Activated CD4-positive, CD25-positive, alpha-beta regulatory T cell (primary cell): ENCODE measurements at places on chromosomes 5 and 9.
A peak's percentile ranks its signal among the peaks of the same experiment; 100 is the strongest.

DNA sequence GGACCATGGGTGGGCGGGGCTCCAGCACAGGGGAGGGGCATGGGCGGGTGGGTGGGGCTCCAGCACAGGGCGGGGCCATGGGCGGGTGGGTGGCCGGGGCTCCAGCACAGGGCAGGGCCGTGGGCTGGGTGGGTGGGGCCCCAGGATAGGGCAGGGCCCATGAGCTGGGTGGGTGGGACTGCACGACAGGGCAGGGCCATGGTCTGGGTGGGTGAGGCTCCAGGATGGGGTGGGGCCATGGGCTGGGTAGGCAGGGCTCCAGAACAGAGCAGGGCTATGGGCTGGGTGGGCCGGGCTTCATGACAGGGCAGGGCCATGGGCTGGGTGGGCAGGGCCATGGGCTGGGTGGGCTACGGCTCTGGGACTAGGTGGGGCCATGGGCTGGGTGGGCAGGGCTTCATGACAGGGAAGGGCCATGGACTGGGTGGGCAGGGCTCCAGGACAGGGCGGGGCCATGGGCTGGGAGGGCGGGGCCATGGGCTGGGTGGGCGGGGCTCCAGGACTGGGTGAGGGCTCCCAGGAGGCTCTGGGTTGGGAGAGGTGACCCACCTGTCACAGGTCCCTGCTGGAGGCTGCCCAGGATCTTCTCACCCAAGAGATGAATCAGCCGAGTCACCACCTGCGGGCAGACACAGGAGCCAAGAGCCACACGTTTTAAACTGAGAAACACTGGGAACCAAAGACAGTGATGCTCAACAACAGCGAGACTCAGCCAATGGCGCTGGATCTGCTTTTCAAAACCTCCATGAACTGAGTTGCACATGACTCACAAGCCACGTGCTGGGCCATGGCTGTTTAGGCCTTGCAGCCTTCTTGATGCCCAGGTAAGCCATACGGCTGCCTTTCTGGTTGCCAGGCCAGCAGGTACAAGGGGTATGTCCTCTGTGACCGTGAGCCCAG, 33.6 kb upstream of the NSMF start:
- DNase-seq = no peak

GRCh38 chr5:90193185-90193822, 216.3 kb downstream of the CETN3 start:
- no peak for DNase-seq

DNA sequence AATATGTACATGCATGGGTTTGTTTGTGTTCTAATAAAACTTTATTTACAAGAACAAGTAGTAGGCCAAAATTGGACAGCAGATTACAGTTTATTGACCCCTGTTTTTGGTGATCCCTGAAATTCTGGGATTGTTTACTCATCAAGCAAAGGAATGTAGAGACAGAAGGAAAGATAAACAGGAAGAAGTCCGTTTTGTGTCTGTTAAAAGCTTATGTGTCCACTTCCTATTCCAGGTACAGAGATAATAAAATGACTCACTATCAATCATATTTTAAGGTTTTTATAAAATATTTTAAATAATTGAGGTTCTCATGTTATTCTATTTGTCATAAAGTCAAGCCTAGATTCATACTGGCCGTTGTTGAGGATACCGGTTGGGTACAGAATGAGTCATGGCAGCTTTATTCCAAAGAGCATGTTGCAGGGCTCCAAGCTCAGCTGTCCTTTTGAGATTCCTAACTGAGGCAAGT, 214.9 kb upstream of the DAB2 start:
- no peak for DNase-seq

DNA sequence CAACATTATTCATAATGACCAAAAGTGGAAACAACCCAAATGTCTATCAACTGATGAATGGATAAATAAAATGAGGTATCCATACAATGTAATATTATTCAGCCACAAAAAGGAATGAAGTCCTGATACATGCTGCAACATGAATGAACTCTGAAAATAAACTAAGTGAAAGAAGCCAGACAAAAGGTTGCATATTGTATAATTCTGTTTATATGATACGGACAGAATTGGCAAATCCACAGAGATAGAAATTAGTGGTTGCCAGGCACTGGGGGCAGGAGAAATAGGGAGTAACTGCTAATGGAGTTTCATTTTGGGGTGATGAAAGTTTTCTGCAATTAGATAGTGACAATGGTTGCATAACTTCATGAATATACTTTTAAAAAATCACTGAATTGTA, 47.0 kb downstream of the KIF24 start:
- DNase-seq = no peak

DNA sequence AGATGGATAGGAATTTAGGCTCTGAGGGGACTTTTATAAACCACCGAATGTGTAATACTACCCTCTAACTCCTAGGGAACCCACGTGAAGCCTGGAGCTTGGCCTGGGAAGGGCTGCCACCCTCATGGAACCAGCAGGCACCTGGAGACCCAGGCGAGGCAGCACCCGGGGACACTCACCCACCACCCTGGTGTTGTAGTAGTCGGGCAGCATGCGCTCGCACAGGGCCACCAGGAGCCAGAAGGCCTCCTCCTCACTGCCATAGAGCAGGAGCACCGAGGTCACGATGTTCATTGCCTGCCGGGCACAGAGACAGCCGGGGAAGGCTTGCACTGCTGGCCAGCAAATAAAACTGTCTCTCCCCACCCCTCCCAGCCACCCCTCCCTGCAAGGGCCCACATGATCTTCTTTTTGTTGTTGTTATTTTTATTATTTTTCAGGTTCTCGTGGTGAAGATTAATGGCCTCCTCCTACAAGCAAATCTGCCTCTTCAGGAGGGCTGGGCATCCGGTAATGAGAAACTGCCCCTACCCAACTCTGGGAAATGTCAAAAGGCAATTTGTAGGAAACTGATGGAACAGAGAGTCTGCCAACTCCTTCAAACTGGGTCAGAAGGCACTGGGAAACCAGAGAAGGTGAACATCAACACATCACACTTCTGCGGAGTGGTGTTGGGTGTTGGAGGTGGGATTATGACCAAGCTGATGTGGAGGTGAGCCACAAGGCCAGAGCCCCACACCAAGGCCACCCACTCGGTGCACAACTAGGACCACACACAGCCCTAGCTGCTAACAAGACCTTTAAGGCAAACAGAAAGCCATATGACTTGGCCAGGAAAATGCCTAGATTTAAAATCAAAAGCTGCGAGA, 17.4 kb upstream of the MRNIP start:
- DNase-seq = no peak

GRCh38 chr9:70484232-70485130, 70.0 kb upstream of the KLF9 start:
- no peak for DNase-seq

DNA sequence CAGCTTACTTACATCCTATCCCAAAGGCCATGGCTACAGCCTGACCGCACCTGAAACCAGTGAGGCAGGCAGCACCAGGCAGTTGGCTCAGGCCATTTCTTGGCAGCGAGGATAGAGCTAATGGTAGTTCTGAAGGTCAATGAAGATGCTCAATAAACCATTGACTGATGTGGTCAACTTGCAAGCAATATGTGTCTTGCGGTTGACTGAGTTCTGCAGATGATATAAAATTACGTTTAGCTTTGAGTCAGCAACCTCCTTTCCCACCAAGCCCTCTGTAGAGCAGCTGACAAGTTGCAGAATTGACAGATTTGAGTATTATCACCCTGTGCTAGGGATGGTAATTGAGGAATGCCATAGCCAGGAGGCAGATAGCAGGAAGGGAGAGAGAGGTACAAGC, 189.0 kb upstream of the PUM3 start:
- DNase-seq = no peak

DNA sequence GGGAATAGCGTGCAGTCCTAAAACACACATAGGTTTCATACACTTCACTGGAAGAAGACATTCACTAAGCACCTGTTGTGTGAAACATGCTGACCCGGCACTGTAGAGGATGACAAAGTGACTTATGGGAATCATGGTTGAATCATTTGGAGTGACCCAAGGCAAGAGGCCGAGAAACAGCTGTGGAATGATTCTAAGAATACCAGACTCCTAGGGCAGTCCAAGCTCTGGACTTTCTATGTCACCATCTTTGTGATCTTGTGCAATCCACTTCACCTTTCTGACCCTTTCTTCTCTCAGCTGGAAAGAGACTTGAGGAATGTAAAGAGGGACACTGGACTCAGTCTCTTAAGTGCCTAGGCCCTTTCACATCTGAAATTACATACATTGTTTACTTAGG, 13.1 kb downstream of the MSANTD3 start:
- DNase-seq = no peak

- no peak for DNase-seq
These were observed 26.1 kb upstream of the IL7R start for GRCh38 chr5:35830587-35830986.

- no peak for DNase-seq
These were observed 15.3 kb downstream of the NR2F1 start for GRCh38 chr5:93598091-93599000.

DNA sequence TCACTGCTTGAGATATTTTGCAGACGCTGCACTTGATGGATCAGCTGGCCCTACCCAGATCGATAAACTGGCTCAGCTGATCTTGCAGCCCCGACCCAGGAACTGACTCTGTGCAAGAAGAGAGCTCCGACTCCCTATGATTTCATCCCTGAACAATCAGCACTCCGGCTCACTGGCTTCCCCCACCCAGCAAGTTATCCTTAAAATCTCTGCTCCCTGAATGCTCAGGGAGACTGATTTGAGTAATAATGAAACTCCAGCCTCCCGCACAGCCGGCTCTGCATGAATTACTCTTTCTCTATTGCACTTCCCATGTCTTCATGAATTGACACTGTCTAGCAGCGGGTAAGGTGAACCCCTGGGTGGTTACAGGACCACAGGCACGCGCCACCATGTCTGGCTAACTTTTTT, 16.9 kb upstream of the NANS start:
- no peak for DNase-seq

DNA sequence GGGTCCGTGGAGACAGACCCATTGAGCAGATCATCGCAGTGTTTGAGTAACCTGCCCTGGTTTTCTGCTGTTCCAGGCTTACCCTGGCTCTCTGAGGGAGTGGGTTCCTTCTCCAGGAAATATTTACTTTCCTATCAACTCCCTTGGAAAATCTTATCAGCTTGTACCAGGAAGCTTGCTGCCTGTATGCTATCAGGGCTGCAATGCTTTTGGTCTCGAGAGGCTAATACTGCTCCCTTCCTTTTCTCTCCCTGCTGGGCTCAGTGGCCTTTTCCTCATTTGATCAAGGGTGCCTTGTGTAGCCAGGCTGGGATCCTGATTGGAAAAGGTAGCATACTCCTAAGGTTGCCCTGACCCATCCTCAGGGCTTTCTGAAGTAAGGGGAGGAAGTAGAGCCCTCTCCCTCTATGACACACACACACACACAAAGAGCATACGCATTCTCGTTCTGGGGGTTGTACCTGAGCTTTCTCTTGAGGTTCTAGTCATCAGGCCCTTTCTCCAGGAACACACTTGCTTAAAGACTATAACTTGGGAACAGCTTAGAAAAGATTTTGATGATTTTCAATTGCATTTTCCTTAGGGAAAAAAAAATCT, 41.6 kb downstream of the CYSTM1 start:
- DNase-seq = no peak

DNA sequence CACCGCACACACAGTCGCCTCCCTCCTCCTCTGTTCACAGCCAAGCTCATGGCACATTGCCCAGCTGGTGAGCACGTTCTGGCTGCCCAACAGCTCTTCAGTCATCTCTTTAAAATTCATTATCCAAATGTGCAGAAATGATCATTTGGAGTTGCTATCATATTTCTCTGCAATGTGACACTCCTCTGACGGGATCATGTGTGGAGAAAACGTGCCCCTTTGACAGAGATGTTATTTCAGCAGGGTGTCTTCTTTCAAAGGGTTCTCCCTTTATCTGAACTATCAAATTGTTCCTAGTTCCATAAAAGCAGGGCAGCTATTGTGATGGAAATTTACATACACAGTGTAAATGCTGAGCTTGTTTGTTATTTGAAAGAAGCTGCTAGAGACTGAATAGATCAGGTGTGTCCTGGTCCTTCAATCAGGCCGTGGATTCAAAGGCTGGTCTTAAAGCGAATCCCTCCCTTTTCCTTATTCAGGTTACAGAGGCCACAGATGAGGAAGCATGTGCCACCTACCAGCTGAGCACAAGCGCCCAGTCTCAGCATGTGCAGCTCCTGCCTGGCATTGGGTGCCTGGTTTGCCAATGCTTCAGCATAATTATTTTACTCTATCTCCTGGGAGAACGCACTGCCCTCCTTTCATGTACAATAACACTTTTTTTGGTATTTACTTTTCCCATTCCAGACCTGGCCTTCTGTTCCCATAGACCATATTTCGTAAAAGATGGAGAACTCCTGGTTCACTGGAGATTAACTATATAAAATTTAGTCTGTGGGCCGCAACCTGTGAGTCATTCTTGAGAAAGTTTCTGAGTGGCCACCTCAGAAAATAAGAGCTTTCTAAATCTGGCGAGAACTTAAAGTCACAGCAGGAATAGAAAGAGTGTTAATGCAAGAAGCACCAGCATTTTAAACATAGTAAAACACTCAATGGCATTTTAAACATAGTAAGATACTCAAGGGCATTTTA, 433.7 kb downstream of the ENC1 start:
- no peak for DNase-seq

- no peak for DNase-seq
These were observed 111.8 kb downstream of the COL23A1 start for GRCh38 chr5:178478370-178478769.

- DNase-seq = no peak
These were observed 491 bp upstream of the ZCCHC9 start for GRCh38 chr5:81300921-81301270.

GRCh38 chr5:138077064-138077696, 6.7 kb upstream of the WNT8A start:
- peak; percentile 6 for DNase-seq

DNA sequence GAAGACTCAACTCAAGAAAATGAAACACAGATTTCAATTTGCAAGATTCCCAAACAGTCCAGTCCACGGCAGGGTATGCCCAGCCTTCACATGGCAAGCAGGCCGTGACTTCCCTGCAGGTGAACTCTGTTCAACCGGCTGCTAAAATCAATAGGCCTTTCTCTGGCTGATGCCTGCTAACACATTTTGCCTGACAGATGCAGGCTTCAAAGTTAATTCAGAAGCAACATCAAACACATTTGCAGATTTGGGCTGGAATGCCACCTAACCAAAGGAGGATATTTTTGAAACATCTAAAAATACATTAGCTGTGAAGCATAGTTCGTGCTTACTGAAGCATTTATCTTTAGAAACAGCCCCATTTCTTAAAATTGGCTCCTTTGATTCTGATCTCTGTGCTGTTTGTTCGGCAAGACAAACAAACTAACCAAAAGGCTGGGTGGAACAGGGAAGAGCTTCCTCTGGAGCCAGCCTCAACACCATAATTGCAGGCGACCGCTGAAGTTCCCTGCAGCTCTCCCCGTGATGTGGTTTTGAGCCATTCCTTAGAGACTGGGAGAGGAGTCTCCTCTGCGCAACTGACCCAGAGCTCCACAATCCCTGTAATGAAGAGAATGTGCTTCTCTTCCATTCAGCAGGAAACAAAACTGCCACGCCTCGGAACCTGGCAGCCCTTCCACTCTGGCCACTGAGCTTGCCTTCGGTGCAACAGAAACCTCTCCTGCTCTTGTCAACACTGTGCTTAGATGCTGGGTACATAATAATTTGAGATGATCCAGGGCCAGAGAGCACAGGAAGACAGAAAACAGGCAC, 126.5 kb downstream of the MYO10 start:
- no peak for DNase-seq
